GDM1 (cell line): ENCODE measurements at places on chromosomes 6 and 20.

DNA sequence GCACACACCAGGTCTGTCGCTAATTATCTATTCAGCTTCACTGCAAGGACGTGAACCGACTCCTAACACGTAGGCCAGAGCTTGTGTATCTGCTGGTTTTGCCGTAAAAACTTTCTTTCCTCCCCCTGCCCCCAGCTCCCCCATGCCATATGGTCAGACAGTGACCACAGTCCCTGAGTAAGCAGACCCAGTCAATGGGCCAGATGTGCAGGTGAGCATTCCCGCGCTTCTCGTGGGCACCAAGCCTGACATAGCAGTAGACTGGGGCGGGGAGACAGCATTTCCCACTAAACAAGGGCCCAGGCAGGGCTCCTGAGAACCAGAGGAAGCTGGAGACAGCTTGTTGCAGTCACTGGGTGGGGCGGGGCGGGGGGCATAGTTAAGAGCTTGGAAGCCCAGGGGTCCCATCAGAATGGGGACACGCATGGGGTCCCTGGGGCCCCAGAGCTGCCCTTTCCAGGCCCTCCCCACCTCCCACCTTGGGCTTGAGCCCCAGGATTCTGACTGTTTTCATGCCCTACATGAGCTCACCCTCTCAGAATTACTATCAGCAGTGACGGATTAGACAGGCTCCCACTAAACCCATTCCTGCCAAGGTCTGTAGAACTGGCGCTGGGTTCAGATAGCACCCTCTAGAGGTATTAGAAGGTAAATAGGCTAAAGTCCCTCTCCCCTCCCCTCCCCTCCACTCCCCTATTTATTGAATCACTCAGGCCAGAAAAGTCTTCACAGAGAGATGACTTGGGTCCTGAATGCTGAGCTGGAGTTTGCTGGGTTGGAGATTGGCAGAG is 51.8 kb downstream of the CDH26 start:
- DNase-seq, result no peak

DNA sequence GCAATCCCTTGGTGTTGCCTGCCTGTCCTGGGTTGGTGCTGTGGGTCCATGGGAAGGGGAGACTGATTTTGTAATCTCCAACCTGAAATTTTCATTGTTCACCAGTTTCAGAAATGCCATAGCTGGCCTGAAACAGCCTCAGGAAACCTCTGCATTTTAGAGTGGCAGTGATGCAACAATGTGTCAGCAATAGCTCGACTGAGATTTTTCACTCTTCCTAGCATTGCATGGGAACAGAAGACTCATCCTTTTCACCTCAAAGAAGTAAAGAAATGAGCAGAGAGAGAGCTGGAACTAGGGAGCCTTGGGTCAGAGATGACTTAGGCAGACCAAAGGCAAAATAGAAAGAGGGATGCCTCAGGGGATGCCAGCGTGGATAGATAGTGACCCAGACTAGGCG is 23.7 kb upstream of the TMEM14A start:
- no peak for DNase-seq

- DNase-seq, result no peak
Measured at GRCh38 chr20:61634376-61635145, 382.5 kb downstream of the CDH4 start.

- DNase-seq, result no peak
Measured at GRCh38 chr6:25995507-25995906, 32.9 kb downstream of the TRIM38 start.

DNA sequence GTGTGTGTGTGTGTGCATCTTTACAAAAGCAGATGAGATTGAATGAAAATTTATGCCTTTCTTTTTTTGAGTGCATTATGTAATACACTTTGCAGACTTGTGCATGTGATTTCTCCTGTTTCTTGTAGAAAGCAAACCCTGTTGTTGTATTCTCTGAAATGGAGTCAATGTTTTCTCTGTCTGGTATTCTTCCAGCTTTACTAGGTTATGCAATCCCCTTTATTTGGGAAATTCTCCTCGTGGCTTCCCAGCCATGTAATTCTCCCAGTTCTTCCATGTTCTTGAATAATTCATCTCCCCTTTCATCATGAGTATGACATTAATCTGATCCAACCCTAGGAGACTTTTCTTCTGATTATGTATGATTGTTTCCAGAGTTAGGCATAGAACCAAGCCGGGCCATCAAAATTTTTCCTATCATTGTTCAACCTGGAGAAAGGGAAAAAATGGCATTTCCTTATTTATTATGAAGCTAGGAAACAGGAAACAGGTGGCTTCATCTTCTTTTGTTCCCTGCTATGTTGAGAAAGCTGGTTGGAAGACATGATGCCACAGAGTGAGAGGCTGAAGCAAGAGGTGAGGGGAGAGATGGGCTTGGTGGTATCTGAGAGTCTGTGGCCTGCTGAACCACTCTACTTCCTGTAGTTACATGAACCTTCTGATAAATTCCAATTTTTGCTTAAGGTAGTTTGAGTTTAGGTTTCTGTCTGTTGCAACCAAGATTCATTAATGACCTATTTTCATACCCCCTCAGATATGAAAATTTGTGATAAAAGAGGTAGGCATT is 68.8 kb downstream of the PRL start:
- no peak for DNase-seq

GRCh38 chr6:22765015-22765414 is 195.6 kb downstream of the HDGFL1 start:
- DNase-seq, result no peak

- DNase-seq, result no peak
Measured at GRCh38 chr6:47262231-47262630, 47.5 kb downstream of the TNFRSF21 start.

GRCh38 chr20:61795669-61796630 is 269.7 kb downstream of the TAF4 start:
- no peak for DNase-seq

DNA sequence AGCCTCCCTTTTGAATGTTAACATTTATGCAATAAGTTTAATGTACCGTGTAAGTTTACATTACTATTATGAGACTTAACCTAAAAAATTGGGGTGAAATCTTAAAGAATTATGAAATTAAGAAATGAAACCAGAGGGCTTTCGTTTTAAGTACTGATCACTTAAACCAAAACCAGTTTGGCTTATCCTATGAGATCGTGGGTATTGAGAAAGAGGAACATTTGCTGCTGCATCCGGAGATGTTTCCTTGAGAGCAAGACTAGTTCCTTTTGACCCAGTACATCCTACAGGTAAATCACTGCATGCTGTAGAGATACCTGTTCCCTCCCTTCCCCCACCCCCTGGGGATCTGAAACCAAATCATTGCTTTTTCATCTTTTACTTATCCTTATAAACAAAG is 201.3 kb downstream of the ESR1 start:
- DNase-seq, result no peak

DNA sequence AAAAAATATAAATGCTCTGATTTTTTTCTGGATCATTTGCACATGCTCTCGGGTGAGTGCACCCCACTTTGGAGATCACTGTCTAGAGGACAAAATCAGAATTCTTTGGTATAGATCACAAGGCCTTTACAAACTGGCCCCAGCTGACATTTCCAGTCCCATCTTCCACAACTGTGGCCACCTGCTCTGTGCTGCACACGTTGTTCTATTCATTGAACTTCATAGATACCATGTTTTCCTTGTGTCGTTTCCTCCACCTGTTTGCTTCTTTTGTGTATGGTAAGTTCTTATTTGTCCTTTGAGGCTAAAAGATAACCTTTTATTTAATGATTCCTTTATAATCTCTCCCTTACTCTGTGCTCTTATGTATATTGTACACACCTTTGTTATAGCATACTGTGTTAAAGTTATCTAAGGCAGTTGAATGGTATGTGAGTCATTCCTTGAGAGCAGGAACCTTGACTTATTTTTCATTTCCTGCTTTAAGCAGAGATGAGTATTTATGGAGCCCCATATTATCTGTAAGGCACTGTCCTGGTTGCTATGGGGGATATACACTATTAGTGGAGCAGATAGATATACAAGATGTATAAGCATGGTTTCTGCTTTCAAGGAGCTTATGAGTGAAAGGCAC is 12.0 kb upstream of the SLC17A5 start:
- no peak for DNase-seq

GRCh38 chr20:33772439-33772838 is 38.7 kb upstream of the CHMP4B start:
- no peak for DNase-seq

GRCh38 chr6:2828629-2829028 is 13.0 kb downstream of the SERPINB1 start:
- DNase-seq, result no peak

DNA sequence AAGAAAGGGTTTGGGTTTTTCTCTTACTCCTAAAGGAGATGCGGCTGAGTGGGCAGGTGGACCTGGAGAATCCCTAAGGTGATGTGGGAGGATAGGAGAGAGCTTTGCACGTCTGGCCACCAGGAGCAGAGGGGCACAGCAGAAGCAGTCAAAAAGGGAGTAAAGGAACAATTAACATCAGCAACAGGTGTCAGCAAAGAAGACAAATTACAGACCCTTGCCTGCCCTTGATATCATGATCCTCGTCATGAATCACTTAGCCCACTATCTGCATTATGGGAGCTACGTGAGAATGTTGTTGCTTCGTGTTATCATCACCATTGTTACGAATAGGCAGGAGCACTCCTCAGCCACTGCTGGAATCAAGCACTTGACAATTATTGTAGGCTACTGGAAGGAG is 25.5 kb upstream of the ARG1 start:
- no peak for DNase-seq

DNA sequence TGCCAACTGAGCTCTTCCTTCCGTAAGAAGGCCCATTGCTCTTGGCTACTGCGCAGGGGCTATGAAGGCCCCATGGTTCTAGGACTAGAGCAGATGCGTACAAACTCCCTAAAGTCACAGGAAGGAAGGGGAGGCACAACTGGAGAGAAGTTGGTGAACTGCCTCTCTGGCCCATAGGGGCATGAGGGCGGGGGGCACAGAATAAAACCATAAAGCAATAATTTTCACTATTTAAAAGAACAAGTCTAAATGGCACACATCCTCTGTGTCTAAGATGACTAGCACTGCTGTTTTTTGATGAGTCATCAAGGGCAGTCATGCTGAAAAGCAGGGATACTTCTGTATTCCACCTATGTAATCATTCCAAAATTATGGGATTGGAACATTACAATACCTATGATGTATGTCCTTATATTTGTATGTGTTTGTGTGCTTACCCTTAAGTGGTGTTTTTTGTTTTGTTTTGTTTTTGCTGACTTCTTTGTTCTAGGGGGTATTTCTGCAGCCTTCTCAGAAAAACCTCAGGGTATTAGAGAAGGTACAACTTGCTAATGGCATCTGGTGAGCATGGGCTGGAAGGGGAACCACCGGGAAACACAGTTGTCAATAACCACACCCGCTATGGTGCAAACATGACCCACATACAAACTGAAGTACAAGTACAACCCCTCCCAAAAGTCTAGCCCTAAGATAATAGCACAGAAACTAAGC is 36.9 kb downstream of the B4GALT5 start:
- peak; percentile 57 for DNase-seq

GRCh38 chr20:35088231-35089145 is 4.1 kb downstream of the TRPC4AP start:
- no peak for DNase-seq

DNA sequence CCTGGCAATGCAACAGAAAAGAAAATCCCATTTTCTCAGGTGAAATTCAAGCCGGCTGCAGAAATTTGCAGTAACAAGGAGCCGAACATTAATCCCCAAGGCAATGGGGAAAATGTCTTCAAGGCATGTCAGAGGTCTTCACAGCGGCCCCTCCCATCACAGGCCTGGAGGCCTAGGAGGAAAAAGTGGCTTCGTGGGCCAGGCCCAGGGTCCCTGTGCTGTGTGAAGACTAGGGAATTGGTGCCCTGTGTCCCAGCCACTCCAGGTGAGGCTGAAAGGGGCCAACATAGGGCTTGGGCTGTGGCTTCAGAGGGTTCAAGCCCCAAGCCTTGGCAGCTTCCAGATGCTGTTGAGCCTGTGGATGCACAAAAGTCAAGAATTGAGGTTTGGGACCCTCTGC is 111.7 kb downstream of the CD24 start:
- no peak for DNase-seq

- no peak for DNase-seq
Measured at GRCh38 chr6:131216246-131216645, 81.0 kb downstream of the AKAP7 start.

DNA sequence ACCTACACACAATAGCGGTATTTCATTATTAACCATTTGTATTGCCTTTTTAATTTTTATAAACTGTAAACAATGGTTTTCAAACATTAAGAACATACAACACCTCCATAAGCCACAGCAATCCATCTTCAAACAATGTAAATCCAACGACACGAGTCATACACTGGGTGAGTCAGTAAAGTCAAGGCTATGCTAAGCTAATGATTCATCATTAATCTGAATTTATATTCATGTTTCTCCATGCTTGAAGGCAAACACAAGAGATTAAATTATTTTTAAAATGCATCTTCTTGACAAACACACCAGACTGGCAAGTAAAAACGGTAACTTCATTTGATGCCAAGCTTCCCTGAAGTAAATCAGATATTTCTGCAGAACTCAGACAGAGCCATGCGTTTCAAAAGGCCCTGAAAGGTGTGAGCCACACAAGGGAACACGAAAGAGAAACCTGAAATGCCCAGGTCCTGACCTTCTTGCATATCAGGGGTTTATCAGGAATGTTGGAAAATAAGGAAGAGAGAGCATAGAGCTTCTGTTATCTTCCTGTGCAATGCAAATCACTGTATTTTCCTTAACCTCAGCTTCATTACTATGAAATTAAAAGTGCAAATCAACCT is 162.5 kb downstream of the ALDH8A1 start:
- no peak for DNase-seq

GRCh38 chr6:105191351-105191750 is 11.5 kb upstream of the POPDC3 start:
- no peak for DNase-seq

- no peak for DNase-seq
Measured at GRCh38 chr6:87049779-87050178, 45.1 kb downstream of the CGA start.

- no peak for DNase-seq
Measured at GRCh38 chr20:55774628-55775027, 230.7 kb downstream of the CBLN4 start.

GRCh38 chr6:137637121-137637520 is 142.9 kb upstream of the OLIG3 start:
- DNase-seq, result no peak

DNA sequence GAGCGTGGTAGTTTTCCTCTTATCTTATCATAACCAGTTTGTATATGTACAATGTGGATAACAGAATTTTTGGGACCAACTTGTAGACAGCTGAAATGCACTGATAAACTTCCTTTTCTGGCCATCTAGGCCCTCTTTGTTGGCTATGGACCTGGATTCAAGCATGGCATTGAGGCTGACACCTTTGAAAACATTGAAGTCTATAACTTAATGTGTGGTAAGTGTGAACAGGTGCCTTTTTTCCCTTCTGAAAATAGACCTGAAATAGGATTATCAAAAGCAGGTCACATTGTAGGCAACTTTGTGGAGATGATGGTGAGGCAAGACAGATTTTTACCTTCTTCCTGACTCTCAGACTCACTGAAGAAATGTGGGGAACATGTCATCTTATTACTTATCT is 67.8 kb downstream of the ENPP1 start:
- DNase-seq, result no peak

GRCh38 chr6:27478141-27478705 is 5.3 kb upstream of the ZNF184 start:
- no peak for DNase-seq

- DNase-seq, result no peak
Measured at GRCh38 chr6:73062837-73063236, 162.5 kb downstream of the KHDC1L start.
